ENCODE measurements at places on chromosomes 12 and 14. TPM values are rescaled to one million over a fixed set of nuclear protein-coding genes. Genes with fewer than 3 reads are reported as not detected.

Gene SSTR1
- polyA plus RNA-seq: not detected

- no peak overlapping the region for H3K4me3 ChIP-seq
- H3K36me3 ChIP-seq: no peaks in the 10 kb centered on the region
- DNase-seq: no peak
- H3K4me1 ChIP-seq: peaks cover 47% of the 10 kb centered on the region
- H3K27ac ChIP-seq: peak overlapping the region; percentile 59
- H3K27me3 ChIP-seq: no peaks in the 10 kb centered on the region
Measured at GRCh38 chr12:10716704-10717315, 6.3 kb downstream of the YBX3 start.

DNA sequence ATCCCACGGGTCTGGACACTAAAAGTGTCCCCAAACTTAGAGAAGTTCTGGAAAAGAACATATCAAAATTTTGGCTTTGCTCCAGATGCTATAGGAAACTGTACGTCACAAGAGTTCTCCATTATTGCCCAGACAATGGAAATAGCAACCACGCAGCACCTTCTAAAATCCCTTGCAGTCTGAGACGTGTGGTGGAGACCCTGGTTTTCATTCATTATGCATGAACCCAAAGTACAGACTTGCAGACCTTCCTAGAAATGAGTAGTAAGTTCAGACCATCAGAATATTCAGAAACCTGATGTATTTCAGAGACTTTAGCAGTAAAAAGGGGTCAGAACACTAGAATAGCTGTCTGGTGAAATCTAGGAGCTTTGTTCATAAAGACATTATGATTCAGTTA lies 50.0 kb upstream of the BCL2L14 start:
- no peaks in the 10 kb centered on the region for H3K36me3 ChIP-seq
- peaks cover 28% of the 10 kb centered on the region for H3K4me1 ChIP-seq
- no peak overlapping the region for H3K4me3 ChIP-seq
- no peak for DNase-seq

Gene ADSS1
- polyA plus RNA-seq: 0.61 TPM

DNA sequence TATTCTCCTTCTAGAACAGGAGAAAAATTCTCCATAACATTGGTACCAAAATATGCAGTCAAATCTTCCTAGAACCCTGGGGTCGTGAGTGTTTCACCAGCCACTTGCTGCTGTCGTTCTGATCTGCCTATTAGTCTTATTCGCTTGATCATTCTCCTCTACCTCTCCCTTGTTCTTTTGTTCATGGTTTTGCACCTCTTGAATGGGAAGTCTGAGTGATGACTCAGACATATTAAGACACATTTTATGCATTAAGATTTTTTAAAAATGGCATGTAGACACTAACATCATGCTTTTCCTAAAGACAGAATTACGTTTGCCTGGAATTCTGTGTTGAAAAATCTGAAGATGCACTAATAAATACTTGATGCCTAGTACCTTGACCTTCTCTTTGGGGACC lies 159.2 kb upstream of the LRIG3 start:
- no peak overlapping the region for H3K4me3 ChIP-seq
- no peak overlapping the region for H3K27ac ChIP-seq
- no peaks in the 10 kb centered on the region for H3K36me3 ChIP-seq
- peaks cover 9% of the 10 kb centered on the region for H3K27me3 ChIP-seq

DNA sequence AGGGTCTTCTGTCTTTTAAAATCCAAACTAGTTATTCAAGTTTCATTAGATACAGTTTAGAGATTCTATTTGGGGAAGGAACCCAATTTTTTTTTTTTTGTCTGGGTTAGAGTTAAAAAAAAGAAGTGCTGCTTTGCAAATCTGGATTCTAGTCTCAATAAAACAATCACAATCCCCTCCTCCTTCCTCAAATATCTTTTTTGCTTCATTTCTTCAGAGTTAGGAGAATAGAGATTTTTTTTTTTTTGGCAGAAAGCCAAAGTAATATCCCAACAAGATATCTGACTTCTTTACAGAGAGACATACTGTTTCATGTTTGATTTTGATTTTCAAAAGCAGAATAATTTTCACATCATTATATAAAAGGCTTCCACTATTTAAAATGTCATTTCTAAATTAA lies 201.9 kb downstream of the FOXN3 start:
- no peak for DNase-seq
- H3K4me1 ChIP-seq: peaks cover 23% of the 10 kb centered on the region
- no peak overlapping the region for H3K27ac ChIP-seq
- H3K4me3 ChIP-seq: no peak overlapping the region

Gene PTPN21
- not detected for polyA plus RNA-seq

DNA sequence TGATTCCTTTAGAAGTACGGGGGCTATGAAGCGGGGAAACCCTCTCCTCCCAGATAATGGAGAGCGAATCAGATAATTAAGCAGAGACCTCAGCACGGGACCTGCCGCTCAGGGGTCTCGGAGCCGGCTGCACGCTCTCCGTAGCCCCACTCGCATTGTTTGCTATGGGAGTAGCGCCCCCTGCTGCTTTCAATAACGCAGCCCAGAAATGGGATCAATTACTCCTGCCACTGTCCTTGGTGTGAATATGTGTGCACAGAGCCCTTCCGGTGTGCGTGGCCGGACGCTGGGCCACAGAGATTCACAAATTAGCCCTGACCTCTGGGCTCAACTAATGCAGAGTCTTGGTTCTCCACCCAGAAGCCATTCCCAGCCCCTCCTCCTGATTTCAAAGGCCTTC lies 76.4 kb upstream of the TMEM132C start:
- H3K36me3 ChIP-seq: no peaks in the 10 kb centered on the region
- H3K27me3 ChIP-seq: peaks cover 6% of the 10 kb centered on the region
- no peak overlapping the region for H3K27ac ChIP-seq
- no peak for DNase-seq
- H3K4me3 ChIP-seq: no peak overlapping the region

Gene ERH
- polyA plus RNA-seq: 54.5 TPM

DNA sequence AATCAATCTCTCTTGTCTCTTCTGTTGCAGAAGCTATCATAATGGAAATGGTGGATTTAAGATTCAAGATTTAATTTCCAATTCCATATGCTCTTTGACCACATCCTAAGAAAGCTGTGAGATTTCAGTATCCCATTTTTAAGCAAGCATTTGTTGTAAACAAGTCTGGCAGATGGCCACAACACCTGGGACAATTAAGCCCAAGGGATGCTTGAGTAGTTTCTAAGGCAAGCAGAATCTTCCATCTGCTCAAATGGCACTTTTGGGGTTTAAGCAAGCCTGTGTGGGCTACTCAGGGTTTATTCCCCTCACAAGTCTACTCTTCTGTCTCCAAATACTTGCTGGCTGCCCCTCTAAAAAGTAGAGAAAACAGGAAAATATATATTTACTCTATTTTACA lies 304.7 kb upstream of the SYT1 start:
- H3K36me3 ChIP-seq: no peaks in the 10 kb centered on the region
- H3K27ac ChIP-seq: no peak overlapping the region
- H3K27me3 ChIP-seq: no peaks in the 10 kb centered on the region
- no peaks in the 10 kb centered on the region for H3K4me1 ChIP-seq

DNA sequence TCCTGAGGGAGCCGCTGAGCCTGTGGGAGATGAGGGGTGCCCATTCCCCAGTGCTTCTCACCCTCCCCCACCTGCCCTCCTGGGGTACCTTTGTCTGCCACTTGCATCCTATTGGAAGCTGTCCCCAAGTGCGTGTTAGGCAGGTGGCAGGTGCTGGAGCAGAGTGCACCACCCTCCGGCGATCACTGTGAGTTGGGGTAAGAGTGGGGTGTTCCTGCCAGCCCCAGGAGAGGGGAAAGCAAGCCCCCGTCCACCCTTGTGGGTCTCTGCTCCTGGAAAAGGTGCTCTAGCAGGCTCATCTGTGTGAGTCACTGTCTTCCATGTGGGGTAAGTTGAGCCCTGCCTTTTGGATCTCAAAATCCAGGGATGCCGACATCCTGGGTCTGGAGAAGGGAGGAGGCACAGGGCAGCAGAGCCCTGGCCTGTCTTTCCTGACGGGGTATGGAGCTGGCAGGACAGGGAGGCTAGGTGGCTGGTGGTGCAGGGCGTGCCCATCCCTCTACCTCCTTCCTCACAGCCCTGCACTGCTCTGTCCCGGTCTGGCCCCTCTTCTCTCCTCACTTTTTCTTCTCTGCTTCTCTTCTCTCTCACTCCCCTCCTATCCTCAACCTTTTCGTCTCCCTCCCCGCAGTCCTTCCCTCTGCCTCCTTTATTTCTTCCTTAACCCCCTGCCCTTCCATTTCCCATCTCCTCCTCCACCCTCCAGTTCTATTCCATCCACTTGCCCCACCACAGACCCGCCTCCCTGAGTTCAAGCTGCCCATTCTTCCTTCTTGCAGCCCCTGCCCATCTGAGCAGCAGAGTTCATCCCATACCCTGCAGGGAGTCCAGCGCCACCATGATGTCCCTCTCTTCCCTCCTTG lies 20.1 kb upstream of the KRT7 start:
- H3K36me3 ChIP-seq: no peaks in the 10 kb centered on the region
- H3K27me3 ChIP-seq: peaks cover 27% of the 10 kb centered on the region
- no peaks in the 10 kb centered on the region for H3K4me1 ChIP-seq
- no peak overlapping the region for H3K4me3 ChIP-seq
- H3K27ac ChIP-seq: no peak overlapping the region
